ENCODE measurements at places on chromosomes 7 and 10. TPM values are rescaled to one million over a fixed set of nuclear protein-coding genes. Genes with fewer than 3 reads are reported as not detected.

Gene SPDYE5
- not detected for total RNA-seq

Gene GRM8
- 0.80 TPM for total RNA-seq

Gene OR13A1
- not detected for total RNA-seq

Gene AKR1B15
- not detected for total RNA-seq

Gene PON1
- not detected for total RNA-seq

Gene LRMDA
- total RNA-seq = not detected

Gene HUS1
- 42.3 TPM for total RNA-seq

Gene ASZ1
- not detected for total RNA-seq
